RCC 7860 (cell line): ENCODE measurements at places on chromosomes 7 and 10.

DNA sequence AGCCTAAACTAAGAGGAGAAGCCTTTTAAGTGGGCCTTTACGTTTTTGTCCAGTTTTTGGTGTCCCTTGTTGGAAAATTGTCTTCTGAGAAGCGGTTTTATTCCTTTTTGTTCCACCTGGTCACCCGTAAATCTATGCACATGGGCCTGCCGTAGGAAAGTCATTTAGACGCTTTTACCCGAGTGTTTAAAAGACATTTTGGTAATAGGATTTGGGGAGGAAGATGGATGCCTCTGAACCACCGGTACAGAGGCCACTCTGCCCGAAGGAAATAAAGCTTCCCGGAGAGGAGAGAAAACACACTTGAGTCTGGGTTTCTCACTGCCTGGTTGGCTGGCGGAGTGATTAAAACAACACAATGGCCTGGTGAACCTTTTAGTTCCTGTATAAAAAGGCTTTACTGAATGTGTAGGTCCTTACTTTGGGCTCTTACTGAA is 760 bp downstream of the THNSL1 start:
- DNase-seq = no peak

DNA sequence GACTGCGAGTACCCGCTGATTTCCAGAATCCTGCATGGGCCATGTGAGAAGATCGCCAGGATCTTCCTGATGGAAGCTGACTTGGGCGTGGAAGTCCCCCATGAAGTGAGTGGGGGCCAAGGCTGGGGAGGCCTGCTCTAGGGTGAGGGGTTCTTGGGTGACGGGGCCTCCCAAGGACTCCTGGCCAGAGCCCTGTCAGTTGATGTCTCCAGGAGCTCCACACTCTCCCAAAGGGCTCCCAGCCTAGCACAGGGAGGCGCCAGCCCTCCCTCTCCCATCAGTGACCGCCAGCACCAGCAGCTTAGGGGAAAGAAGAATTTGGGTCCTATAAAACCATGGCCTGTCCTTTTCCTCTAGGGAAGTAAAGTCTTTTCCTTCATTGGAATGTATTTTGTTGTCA is 9.8 kb upstream of the ZNF22 start:
- no peak for DNase-seq

DNA sequence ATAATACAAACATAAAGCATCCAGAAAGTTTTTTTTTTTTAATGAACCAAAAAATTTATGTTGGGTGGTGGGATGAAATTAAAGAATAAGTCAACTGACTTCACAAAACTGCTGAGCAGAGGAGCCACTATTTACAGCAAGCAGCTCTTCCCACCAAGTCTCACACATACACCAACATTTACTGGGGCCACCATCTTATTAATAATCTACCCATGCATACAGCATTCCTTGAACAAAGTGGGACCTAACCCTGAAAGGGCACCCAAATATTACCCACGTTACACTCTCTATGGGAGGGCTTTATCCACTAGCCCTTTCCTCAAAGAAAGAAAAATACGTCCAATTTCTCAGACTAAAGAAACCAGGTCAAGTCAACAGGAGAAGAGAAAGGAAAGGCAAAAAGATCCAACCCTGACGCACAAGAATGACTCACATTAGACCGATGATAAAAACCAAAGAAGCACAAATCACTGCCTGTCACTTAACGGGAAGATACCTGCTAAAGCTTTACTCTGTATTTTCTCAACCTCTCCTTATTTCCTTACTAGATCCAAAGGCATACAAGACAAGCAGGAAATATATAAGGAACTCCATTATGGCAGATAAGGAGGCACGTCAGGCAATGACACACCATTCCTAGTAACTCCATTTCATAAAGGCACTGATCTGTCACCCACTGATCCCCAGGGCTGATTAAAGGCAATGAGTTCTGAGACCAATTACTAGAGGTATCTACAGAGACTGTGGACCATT is 141.8 kb upstream of the ASAH2 start:
- DNase-seq = peak; percentile 74

DNA sequence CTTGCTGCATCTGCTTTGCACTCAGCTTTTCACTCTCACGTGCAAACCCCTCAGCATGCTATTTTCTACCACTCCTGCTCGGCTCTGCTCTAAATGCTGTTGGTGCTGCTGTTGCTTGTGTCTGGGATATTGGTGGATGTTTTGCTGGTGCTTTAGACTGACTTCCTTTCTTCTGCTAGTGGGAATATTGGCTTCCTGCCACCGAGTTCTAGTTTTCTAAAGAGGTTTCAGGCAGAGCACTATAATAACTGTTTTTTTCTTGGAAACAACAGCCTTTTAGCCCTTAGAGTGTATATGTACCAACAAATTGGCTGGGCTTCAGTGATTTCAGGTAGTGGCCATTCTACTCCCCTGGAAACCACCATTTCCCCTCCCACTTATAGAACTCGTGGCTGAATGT is 27.8 kb downstream of the TMEM236 start:
- no peak for DNase-seq

DNA sequence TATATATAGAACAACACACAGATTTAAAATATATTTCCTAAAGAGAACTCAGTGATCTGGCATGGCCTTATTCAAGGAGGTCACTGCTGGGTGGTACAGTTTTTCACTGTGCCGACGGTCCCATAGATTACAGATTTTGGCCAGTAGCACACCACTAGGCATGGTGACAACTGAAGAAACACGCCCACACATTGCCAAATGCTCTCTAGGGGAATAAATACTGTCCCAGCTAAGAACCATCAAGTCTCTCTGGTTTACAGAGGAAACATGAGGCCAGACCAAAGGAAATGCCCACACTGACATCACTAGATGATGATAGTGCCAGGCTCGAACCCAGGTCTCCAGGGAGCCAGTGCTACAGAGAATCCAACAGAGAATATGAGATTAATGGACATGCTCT is 316.8 kb downstream of the ELMO1 start:
- DNase-seq = no peak

DNA sequence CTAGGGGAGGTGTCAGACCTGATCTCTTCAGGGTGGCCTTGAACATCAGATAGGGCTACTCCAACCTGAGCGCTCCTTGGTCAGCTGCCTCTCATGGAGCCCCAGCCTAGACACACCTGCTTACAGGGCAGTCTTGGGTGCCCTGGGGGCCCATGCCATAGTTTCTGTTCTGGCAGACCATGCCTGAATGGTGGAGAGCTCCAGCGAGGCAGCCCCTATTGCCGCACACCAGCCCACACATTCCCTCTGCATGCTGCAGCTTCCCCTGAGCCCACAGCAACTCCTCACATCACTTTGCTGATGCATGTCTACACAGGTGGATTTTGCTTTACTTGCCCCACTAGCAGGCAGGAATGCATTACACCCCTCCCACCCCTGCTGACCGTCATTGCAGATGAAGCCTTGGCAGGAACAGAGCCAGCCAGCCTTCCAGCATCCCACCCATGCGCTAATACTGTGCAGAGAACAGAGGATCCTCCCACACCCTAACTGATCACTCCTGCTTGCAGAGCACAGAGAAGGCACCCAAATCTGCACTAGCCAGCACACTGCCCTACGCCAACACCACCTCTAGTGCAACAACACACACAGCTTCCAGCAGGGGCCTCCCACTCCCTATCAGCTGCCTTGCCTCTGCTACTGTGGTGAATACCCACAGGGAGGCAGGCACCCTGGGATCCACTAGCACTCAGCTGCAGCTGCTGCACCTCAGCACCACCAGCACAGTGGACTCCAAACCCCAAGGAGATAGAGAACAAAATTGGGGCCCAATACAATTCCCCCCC is 43.0 kb upstream of the GRM3 start:
- DNase-seq = no peak

GRCh38 chr10:18294633-18295032 is 154.4 kb downstream of the CACNB2 start:
- DNase-seq = no peak

GRCh38 chr10:5546891-5547680 is 22.3 kb downstream of the CALML3 start:
- DNase-seq = no peak

DNA sequence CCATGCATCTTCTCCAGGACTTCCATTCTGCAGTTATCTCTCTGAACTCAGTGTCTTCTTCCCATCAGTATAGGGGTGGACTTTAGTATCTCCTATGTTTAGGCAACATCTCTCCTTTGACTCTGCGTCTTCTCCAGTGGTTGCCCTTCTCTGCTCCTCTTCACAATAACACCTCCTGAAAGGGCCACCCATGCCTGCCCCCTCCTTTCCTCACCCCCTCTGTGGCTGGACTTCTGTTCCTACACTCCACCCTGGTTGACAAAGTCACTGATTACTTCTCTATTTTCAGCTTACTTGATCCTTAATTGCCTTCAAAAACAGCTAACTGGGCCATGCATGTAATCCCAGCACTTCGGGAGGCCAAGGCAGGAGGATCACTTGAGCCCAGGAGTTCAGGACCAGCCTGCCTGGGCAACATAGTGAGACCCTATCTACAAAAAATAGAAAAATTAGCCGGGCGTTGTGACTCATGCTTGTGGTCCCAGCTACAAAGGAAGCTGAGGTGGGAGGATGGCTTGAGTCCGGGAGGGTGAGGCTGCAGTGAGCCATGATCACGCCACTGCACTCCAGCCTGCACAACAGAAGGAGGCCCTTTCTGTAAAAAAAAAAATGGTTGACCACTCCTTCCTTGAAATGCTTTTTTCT is 13.7 kb downstream of the SRGN start:
- peak; percentile 64 for DNase-seq

GRCh38 chr7:104921596-104921995 is 92.4 kb upstream of the KMT2E start:
- DNase-seq = no peak
